ENCODE measurements at places on chromosomes 11 and 22.

DNA sequence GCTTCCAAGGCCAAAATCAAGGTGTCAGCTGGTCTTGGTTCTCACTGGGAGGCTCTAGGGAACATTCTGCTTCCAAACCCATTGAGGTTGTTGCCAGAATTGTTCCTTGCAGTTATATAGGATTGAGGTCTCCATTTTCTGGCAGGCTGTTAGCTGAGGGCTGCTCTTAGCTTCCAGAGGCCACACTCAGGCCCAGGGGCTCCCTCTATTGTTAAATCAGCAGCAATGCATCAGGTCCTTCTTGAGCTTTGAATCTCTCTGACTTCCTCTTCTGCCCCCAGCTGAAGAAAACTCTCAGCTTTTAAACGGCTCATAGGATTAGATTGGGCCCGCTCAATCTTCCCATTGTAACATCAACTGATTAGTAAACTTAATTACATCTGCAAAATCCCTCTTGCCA, 39.3 kb upstream of the BSX start:
- peak; percentile 80 for DNase-seq

DNA sequence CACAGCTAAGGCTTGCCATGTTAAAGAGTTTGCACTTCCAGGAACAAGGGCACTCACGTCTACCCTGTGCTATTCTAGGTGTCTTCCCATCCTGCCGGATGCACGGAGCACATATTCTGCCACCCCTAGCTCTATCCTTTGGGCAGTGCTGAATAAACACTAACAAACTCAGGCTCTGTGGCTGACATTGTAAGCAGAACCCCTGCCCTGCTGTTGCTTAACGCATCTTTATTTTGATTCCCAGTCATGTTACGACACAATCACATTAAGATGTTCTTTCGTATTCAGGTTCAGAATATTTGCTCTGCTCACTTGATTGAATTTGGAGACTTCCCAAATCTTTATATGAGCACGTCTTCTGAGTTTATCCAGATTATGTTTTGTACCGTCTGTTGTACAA, 3.7 kb upstream of the HDHD5 start:
- no peak for DNase-seq

DNA sequence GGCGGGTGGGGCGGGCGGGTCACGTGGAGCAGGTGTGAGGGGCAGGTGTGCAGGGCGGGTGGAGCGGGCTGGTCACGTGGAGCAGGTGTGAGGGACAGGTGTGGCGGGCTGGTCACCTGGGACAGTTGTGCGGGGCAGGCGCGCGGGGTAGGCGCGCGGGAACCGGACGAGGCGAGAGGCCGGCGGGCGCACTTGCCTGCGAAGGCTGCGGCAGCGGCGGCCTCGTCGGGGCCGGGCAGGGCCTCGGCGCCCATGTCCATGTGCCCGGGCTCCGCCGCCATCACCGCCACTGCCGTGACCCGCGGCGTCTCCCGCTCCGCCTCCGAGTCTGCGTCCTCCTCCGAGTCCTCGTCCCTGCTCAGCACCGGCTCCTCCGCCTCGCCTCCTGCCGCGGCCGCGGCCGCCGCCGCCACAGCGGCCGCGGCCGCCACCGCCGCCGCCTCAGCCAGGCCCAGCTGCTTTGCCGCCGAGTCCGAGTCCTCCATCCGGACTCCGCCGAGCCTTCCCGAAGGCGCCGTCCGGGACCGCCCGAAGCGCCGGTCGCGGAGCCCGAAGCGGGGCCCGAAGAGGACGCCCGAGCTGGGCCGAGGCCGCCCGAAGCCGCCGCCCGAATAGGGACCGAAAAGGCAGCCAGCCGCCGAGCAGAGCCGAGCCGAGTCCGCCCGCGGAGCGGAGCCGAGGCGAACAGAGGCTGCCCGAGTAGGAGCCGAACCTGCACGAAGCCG, at the start of gene DEAF1:
Gene DEAF1, minus strand, starts transcription at position 660 of the 725 bp plus-strand sequence. Its CDS starts 175 bp downstream, at position 485.
- DNase-seq = peak; percentile 96

DNA sequence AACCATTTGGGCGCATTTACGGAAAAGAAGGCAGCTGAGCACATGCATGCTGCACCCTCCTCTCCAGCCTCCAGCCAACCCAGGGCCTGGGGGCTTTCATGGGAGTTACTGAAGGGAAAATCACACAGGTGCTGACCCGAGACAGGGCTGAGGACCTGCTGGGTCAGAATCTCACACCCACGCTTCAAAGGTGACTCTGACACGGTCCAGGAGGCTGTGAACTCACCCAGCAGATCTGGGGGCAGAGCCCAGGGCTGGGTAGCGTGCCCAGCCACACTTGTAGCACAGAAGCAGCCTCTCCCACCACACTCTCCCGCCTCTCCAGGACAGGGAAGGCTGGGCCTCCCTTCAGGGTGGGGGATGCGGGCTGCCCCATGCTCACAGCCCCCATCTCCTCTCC, 347.6 kb downstream of the CTTN start:
- DNase-seq = no peak

GRCh38 chr11:1570001-1570453, 2.0 kb downstream of the DUSP8 start:
- no peak for DNase-seq

DNA sequence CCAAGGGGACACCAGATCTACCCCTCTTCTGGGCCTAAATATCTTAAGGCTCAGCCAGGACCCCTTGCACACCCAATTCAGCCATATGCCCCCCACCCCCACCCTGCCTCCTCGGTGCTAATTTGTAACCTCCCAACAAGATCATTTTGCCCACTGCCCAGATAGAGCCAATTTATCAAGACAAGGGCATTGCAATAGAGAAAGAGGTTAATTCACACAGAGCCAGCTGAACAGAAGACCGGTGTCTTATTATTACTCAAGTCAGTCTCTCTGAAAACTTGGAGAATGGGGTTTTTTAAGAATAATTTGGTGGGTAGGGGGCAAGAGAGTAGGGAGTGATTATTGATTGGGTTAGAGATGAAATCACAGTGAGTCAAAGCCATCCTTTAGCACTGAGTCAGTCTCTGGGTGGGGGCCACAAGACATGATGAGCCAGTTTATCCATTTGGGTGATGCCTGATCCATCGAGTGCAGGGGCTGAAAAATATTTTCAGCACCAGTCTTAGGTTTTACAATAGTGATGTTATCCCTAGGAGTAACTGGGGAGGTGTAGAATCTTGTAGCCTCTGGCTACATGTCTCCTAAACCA, 9.9 kb upstream of the CAPN5 start:
- no peak for DNase-seq

- DNase-seq = no peak
Measured at GRCh38 chr22:25493794-25494193, 70.7 kb upstream of the GRK3 start.

DNA sequence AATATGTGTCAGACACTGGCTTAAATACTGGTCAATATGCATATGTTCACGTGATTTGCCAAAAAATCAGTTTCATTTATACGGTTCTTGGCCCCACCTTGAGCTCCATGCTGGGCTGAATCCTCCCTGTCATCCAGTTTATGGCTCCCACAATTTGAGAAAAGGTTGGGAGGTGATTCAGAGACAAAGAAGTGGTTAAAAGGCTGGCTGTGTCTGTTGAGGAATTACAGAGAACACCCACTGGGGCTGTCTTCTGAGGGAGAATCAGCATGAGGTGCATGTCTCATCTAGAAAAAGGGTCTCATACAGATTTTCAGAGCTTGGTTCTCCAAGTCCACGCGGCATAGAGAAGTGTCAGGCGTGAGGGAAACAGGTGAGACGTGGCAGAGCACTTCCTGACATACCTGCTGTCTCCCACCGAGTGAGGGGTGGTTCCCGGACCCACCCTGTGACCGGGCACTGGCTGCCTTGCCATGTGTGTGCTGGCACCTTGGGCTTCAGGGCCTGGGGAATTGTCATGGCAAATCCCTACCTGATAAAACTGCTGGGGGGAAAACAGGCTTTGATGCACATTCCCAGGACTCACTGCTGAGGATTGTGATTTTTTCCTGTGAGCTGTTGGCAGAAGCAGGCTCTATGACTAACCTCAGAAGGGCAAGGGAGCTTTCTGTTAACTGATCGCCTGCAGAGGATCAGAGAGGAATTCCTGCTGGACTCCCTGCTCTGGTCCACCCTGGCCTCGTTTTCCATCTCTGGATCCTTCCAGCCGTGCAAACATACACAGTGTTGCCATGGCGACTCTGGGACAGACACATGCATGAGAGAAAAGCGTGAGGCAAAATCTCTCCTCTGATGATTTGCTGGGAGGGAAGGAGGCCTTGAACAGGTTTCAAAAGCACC, 223.6 kb downstream of the ADAMTS15 start:
- DNase-seq = peak; percentile 61

GRCh38 chr11:11961399-11962028, 46.9 kb downstream of the DKK3 start:
- no peak for DNase-seq

GRCh38 chr22:45321827-45322226, 12.1 kb downstream of the FAM118A start:
- DNase-seq = no peak

DNA sequence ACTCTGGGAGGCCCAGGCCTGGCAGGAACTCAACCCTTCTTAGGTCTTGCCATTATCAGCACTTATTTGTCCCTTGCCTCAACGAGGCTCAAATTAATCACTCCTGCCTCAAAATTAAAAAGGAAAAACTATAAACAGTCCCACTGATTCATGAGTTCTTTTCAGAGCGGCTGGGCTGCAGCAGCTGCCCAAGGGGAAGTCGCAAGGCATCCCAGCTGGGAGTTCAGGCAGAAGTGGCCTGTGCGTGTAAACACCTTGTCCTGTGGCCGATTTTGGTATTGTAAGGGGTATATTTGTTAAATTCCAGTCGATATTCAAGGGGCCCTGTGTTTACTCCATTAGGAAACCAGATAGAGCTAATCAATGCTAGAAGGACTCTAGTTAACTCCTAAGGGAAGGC, 213.9 kb upstream of the CADM1 start:
- no peak for DNase-seq

GRCh38 chr11:86753459-86753858, 46.9 kb upstream of the PRSS23 start:
- no peak for DNase-seq

- DNase-seq = peak; percentile 15
Measured at GRCh38 chr11:1817511-1817910, 17.3 kb upstream of the SYT8 start.

GRCh38 chr22:46998331-46998730, 235.9 kb downstream of the TBC1D22A start:
- no peak for DNase-seq

DNA sequence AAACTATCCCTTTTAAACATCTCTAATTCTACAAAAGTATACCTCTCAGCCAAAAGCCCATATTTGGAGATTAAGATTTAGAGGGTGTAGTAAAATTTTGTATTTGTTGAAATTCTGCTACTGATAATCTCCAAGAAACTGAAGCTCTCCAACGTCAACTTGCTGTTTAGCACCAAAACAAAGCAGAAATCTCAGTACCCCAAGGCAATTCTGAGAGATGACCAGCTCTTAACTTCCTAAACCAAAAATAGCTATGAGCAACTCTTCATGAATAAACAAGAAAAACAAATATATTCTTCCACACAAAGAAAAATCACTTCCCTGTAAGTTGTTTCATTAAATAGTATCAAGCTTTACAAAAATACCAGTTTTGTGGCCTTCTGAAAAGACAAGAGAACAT, 13.3 kb downstream of the RRAS2 start:
- DNase-seq = peak; percentile 45

- DNase-seq = peak; percentile 67
Measured at GRCh38 chr11:74311352-74311926, at the start of gene P4HA3. Gene P4HA3, minus strand, starts transcription at chr11:74311640. Its CDS starts 29 bp downstream, at chr11:74311611.

DNA sequence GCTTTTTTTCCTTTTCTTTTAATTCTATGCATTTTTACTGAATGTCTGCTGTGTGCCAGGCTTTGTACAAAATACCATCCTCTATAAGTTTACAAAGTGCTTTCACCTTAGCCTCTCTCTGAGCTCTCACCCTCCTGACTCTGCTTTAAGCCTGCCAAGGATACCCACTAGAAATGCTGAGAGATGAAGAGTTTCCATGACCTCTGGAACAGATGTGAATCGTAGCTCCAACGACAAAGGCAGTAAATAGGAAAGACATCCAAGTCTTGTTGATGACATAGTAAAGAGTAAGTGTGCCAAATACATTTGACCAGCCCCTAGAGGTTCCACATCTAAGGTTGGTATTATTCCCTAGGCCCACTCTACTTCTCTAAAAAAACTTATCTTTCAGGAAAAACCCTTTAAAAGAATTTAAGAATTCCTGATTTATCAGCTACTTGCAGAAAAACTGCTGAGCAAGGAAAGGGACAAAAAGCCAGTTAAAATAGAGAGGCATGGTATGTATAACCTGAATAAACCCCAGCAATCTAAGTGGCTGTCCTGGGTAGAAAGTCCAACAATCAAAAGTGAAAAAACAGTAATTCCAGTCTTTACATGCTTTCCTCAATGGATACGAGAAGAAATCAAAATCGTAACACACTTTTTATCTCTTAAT, 45.4 kb downstream of the GAB2 start:
- no peak for DNase-seq

GRCh38 chr11:1005928-1006327, 30.6 kb downstream of the MUC6 start:
- DNase-seq = no peak

GRCh38 chr11:5564259-5565019, 16.1 kb upstream of the OR52H1 start:
- DNase-seq = no peak

DNA sequence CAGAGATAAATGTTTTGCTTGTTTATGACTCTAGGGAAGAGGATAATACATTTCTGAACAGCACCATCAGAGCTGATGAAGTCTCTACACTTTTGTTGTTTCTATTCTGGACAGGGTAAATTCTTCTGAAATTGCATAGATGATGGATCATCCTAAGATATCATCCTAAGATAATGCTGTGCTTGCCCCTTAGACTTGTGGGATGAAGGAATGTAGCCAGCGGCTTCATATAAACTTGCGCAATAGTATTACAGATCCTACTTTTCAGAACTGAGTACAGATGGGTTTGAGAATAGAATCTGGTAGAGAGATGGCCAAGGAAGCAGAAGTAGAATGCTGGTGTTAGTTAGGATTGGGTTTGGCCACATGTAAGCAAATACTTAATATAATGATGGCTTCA, 61.0 kb downstream of the NCAM1 start:
- DNase-seq = no peak
